Activated T-helper 1 cell treated with anti-CD3 and anti-CD28 coated beads, Interleukin-12 subunit alpha, Interleukin-12 subunit beta, Interleukin-2, Interleukin-4 antibody, amounts not matched to agents 30 ng/mL and 10 ng/mL and 1 ng/mL, durations not matched to agents 14 hours and 24 hours and 36 hours (primary cell): ENCODE measurements at places on chromosomes 1 and 21.

DNA sequence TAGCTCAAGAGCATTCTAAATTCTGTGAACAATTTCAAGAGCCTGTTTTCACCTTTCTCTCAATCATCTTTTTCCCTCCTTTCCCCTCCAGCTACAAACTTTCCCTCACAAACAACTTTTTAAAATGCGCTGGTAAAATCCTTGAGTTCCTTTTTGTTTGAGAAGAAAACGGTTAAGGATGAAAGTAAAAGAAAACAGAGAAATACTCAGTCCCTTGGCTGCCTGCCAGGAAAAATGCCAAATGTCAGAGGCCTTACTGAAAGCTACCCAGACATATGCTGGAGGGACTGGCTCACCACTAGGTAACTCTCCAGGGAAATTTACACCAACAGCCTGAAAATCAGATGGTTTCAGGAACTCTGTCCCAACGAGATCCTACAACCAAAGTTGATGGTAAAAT, 11.0 kb upstream of the SERBP1 start:
- DNase-seq, result no peak

GRCh38 chr1:99086057-99086456, 81.4 kb upstream of the PLPPR5 start:
- DNase-seq, result no peak

DNA sequence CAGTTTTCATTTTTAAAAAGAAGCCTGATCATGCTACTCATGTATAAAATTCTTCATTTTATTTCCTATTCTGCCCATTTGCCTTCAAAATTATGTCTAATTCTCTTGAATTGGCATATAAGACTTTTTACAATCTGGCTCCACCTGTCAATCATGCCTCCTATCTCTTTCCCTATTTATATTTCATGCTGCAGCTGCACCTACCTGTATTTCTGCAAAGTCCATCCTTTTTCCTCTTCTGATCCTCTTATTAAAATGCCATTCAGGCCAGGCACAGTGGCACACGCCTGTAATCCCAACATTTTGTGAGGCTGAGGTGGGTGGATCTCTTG, 30.6 kb upstream of the UAP1 start:
- no peak for DNase-seq

GRCh38 chr1:153536012-153536670, 350 bp upstream of the S100A6 start:
- peak; percentile 76 for DNase-seq
